ENCODE measurements at places on chromosomes 2 and 18.

- no peak for DNase-seq
These were observed 140.7 kb upstream of the THUMPD2 start for GRCh38 chr2:39919511-39920306.

DNA sequence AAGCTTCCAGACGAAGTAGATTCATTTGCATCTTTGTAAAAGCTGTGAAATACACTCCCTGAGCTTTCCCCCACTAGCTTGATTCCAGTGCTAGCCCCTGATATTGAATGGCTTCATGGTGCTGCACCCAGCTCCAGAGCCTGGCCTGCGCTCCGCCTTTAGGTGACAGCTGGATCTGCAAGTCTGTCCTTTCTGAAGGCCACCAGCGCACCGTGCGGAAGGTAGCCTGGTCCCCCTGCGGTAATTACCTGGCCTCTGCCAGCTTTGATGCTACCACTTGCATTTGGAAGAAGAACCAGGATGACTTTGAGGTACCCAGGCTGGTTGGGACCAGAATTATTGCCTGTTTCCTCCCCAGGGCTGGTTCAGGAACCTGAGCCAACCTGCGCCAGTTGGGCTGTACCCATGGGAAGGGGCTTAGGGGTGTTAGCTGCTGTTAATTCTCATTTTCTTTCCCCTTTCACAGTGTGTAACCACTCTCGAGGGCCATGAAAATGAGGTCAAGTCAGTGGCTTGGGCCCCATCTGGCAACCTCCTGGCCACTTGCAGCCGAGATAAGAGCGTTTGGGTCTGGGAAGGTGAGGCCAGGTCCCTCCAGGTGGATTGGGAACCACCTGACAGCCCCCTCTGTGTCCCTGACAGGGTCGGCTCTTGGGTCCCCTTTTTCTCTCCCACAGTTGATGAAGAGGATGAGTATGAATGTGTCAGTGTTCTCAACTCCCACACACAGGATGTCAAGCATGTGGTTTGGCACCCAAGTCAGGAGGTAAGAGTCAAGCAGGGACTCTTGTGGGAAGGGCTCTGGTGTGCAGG lies 1.3 kb downstream of the CIAO1 start:
- DNase-seq, result no peak

GRCh38 chr2:172376016-172376415 lies 51.4 kb upstream of the ITGA6 start:
- DNase-seq, result no peak

GRCh38 chr2:123771928-123772632 lies 253.0 kb upstream of the CNTNAP5 start:
- DNase-seq, result no peak

DNA sequence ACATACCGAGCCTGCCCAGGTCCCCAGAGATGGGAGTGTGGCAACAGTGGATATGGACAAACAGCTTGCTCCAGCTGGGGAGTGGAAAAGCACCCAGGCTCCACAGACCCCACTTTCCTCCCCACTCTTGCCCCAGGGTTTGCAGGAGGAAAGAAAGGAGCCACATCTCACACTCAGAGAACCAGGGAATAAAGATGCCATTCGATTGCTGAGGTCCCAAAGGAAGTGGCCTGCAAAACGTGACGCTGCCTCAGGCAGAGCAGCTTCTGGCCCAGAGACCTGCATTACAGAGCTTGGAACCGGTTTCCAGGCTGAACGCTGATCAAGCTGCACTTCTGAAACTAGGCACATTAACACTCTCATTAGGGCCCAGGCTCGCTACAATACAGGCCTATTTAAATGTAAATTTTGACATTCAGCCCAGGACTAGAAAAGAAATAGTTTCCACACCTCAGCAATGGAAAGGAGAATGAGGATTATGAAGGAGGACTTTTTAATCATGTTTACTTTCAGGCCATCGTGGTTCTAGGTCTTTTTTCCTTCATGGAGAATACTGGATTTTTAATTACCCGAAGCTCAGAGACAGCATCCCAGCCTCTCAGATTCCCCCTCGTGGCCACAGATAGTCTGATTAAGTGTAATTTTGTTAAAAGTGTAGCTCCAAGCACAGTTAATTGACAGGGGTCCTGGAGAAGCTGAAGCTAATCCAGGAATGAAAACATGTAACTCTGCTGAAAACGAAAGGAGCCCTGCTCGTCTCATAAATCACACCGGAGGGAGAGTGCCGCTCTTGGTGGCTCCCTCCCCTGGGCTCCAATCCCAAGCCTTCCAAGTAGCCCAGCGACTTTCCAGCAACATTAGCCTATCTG lies 221.3 kb upstream of the RAB6C start:
- DNase-seq, result no peak

GRCh38 chr2:118722976-118723375 lies 124.5 kb downstream of the EN1 start:
- no peak for DNase-seq
